ENCODE measurements at places on chromosomes 4 and X.

DNA sequence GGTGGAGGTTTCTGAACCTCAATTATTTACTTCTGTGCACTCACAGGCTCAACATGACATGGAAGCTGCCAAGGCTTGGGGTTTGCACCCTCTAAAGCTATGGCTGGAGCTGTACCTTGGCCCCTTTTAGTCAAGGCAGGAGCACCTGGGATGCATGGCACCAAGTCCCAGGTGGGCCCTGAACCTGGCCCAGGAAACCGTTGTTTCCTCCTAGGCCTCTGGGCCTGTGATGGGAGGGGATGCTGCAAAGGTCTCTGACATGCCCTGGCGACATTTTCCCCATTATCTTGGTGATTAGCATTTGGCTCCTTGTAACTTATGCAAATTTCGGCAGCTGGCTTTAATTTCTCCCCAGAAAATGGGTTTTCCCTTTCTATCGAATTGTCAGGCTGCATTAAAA, 726.1 kb upstream of the POU3F4 start:
- DNase-seq, result no peak
- no peaks in the 10 kb centered on the region for H3K4me1 ChIP-seq

DNA sequence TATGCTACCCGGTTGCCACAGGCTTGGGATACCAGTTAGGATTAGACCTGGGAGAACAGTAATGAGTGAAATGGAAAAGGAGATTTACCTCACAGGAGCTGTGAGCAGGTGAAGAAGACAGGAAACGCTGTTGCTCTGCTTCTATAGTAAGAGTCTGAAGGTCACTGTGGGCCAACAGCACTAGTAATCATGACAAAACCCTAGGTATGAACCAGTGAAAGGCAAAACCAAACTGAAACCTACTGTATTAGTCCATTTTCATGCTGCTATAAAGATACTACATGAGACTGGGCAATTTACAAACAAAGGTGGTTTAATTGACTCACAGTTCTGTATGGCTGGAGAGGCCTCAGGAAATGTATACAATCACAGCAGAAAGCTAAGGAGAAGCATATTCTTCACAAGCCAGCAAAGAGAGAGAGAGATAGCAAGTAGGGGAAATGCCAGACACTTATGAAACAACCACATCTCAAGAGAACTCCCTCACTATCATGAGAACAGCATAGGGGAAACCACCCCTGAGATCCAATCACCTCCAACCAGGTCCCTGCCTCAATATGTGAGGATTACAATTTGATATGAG, 736.7 kb upstream of the INTU start:
- H3K4me3 ChIP-seq, result no peak overlapping the region
- peaks cover 19% of the 10 kb centered on the region for H3K4me1 ChIP-seq
- no peaks in the 10 kb centered on the region for H3K36me3 ChIP-seq
- no peak overlapping the region for H3K27ac ChIP-seq

- no peak overlapping the region for H3K4me3 ChIP-seq
- DNase-seq, result no peak
- no peak overlapping the region for H3K27ac ChIP-seq
- H3K36me3 ChIP-seq, result no peaks in the 10 kb centered on the region
Measured at GRCh38 chr4:47088298-47088697, 56.9 kb downstream of the GABRB1 start.

GRCh38 chr4:47373709-47374108, 89.8 kb downstream of the COMMD8 start:
- DNase-seq, result no peak
- H3K36me3 ChIP-seq, result no peaks in the 10 kb centered on the region
- no peak overlapping the region for H3K27ac ChIP-seq
- no peaks in the 10 kb centered on the region for H3K27me3 ChIP-seq
- no peak overlapping the region for H3K4me3 ChIP-seq

GRCh38 chrX:33273535-33273934, 62.2 kb upstream of the DMD start:
- H3K27ac ChIP-seq, result no peak overlapping the region
- no peak overlapping the region for H3K4me3 ChIP-seq
- no peaks in the 10 kb centered on the region for H3K36me3 ChIP-seq
- no peaks in the 10 kb centered on the region for H3K27me3 ChIP-seq
- no peaks in the 10 kb centered on the region for H3K4me1 ChIP-seq

DNA sequence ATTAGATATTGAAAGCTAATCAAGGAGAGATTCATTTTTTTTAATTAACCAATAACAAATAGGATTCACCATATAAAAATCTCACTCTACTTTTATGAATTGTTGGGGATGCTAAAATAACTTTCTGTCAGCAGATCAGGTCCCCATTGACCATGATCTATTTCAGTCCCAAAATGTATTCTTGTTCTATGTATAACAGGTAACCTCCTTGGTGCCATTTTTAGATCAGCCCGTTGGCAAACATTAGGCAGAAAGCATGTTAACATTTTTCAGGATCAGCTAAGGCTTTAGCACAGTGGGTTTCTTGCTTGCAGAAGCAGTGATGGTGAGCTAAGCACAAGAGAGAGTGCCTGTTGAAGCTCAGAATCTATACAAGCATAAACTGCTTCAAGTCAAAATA, 40.8 kb upstream of the COX7B2 start:
- H3K36me3 ChIP-seq, result no peaks in the 10 kb centered on the region
- H3K27me3 ChIP-seq, result no peaks in the 10 kb centered on the region
- no peak overlapping the region for H3K4me3 ChIP-seq
- H3K4me1 ChIP-seq, result no peaks in the 10 kb centered on the region

DNA sequence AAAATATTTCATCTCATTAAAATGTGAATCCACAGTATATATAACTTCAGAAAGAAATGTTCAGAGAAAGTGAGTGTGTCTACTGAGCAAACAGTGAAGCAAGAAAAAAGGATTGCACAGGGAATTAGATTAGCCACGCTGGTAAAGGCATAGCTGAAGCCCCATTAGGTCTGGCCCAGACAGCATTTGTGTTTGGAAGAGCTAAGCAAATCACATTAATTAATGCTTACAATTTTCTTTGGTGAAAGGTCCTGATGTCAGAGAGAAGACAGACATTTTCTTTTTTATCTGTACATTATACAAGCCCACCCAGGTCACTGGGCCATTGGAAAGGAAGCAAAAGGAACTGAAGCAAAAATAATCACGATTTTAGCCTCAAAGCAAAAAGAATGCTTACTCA, 354.6 kb downstream of the GRID2 start:
- DNase-seq, result no peak
- H3K4me3 ChIP-seq, result no peak overlapping the region
- no peaks in the 10 kb centered on the region for H3K27me3 ChIP-seq
- H3K4me1 ChIP-seq, result no peaks in the 10 kb centered on the region
- H3K27ac ChIP-seq, result no peak overlapping the region

- no peaks in the 10 kb centered on the region for H3K4me1 ChIP-seq
- DNase-seq, result no peak
- no peaks in the 10 kb centered on the region for H3K36me3 ChIP-seq
- H3K27me3 ChIP-seq, result no peaks in the 10 kb centered on the region
Measured at GRCh38 chrX:39311646-39312045, 510.4 kb downstream of the MID1IP1 start.

GRCh38 chr4:173990126-173990868, 293.2 kb downstream of the FBXO8 start:
- H3K4me3 ChIP-seq, result no peak overlapping the region
- H3K4me1 ChIP-seq, result no peaks in the 10 kb centered on the region
- H3K27ac ChIP-seq, result no peak overlapping the region
- H3K36me3 ChIP-seq, result no peaks in the 10 kb centered on the region
- no peaks in the 10 kb centered on the region for H3K27me3 ChIP-seq
- DNase-seq, result no peak

- no peak overlapping the region for H3K4me3 ChIP-seq
- no peaks in the 10 kb centered on the region for H3K27me3 ChIP-seq
- no peaks in the 10 kb centered on the region for H3K4me1 ChIP-seq
- no peaks in the 10 kb centered on the region for H3K36me3 ChIP-seq
- no peak for DNase-seq
Measured at GRCh38 chrX:99698451-99698850, 711.6 kb downstream of the PCDH19 start.

- H3K4me3 ChIP-seq, result peak overlapping the region; percentile 4
- H3K4me1 ChIP-seq, result peaks cover 40% of the 10 kb centered on the region
- no peak for DNase-seq
- peak overlapping the region; percentile 82 for H3K27ac ChIP-seq
- no peaks in the 10 kb centered on the region for H3K36me3 ChIP-seq
- H3K27me3 ChIP-seq, result no peaks in the 10 kb centered on the region
Measured at GRCh38 chr4:118898684-118899138, 10.1 kb downstream of the SYNPO2 start.

DNA sequence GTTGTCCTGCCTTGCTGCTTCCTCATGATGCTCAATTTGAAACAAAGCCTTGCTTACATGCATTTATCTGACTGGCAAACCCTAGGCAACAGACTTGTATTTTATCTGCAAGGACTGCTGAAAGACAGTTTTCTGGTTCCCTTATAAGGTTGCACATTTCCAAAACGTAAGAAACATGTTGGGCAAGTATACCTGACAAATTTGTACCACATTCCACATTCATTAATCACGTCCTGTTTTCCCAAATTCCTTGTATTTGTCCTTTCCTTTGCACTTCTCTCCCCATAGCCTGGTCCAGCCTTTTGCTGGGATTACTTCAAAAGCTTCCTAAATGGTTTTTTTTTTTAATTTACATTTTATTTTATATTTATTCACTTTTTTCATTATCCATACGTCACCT, 310.1 kb downstream of the PPP3CA start:
- peak overlapping the region; percentile 30 for H3K27ac ChIP-seq
- no peaks in the 10 kb centered on the region for H3K36me3 ChIP-seq
- DNase-seq, result no peak
- no peaks in the 10 kb centered on the region for H3K27me3 ChIP-seq
